LHCN-M2 (cell line): ENCODE measurements at places on chromosomes 1 and 21. TPM values are rescaled to one million over a fixed set of nuclear protein-coding genes. Genes with fewer than 3 reads are reported as not detected.

RAB13 gene
- 45.4 and 55.8 TPM in 2 replicates for total RNA-seq

RHD gene
- not detected in 2 replicates for total RNA-seq

CBR3 gene
- 9.4 and 16.5 TPM in 2 replicates for total RNA-seq

- DNase-seq, result no peak
These were observed 550.9 kb downstream of the SMYD3 start for GRCh38 chr1:245956225-245956624.

- DNase-seq, result peak; percentile 38
These were observed 173.6 kb downstream of the COP1 start for GRCh38 chr1:176033474-176033873.

GRCh38 chr21:45020629-45021427, 53.6 kb upstream of the ADARB1 start:
- no peak for DNase-seq

GRCh38 chr1:199044191-199044590, 405.4 kb downstream of the PTPRC start:
- no peak for DNase-seq

GRCh38 chr1:231419147-231419546, 2.9 kb downstream of the EGLN1 start:
- no peak for DNase-seq

DNA sequence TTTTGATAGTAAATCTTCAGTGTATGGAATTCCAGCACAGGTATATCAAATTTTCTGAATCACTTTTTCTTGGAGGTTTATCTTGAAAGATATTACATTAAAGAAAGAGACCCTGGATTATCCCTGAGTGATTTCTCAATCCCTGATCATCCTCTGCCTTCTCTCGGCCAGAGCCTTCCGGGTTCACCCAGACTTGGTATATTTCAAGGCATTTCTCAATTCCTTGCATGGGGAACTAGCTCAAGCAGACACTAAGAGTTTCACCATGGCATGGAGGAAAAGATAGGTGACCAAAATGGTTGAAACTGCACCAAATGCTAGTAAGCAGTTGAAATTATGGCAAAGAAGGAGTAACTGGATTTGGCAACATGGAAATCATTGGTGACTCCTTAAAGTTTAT, 5.7 kb downstream of the VAMP4 start:
- DNase-seq, result no peak
